ENCODE measurements at places on chromosomes 13 and 19.

GRCh38 chr13:112529216-112529615 lies 58.7 kb downstream of the TUBGCP3 start:
- DNase-seq: no peak

- no peak for DNase-seq
These were observed 505.6 kb downstream of the KCTD12 start for GRCh38 chr13:76380446-76381065.

DNA sequence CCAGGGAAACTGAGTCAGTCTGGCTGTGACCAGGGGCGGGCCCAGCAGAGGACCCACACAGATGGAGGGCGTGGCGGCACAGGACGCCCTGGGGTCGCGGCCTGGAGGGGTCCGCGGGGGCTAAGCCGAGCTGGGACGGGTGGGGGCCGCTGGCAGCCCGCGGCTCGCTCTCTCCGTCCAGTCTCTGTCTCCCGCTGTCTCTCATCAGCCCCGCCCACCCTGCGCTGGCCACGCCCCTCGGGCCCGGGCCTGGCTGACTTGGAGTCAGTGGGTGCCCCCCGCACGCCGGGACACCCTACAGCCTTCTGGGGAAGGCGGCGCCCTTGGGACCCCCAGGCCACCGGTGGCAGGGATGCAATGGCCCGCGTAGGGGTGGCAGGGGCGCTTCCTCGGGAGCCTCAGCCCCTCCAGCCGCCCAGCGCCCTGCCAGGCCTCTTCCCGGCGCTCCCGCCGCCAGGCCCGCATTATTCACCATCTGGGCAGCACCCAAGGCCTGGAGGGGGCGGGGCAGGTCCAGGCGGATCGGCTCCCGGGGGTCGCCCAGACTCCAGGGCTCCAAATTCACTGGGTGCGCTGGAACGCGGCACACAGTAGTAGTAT lies at the start of gene TBXA2R:
Gene TBXA2R (minus strand): TSS at position 186 of the 600 bp plus-strand sequence. CDS start 6,241 bp downstream, outside the sequence.
- peak; percentile 54 for DNase-seq

- DNase-seq: no peak
These were observed 22.6 kb upstream of the MTIF3 start for GRCh38 chr13:27472941-27473340.

- no peak for DNase-seq
These were observed 21.4 kb upstream of the PSG9 start for GRCh38 chr19:43290568-43291359.

DNA sequence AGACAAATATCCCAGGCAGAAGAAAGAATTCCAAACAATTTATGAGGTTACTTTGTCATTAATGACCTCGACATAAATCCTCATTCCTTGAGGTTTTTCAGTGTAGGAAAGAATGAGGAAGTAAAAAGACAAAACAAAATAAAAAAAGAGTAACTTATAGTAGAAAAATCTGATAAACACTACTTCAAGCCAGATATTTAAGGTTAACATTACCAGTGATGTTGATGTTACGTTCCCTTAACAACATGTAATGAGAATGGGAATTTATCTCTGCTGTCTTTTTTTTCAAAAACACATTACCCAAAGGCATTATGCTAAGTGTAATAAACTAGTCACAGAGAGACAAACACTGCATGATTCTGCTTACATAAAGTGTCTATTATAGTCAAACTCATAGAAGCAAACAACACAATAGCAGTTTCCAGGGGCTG lies 935.1 kb downstream of the SLITRK1 start:
- no peak for DNase-seq

DNA sequence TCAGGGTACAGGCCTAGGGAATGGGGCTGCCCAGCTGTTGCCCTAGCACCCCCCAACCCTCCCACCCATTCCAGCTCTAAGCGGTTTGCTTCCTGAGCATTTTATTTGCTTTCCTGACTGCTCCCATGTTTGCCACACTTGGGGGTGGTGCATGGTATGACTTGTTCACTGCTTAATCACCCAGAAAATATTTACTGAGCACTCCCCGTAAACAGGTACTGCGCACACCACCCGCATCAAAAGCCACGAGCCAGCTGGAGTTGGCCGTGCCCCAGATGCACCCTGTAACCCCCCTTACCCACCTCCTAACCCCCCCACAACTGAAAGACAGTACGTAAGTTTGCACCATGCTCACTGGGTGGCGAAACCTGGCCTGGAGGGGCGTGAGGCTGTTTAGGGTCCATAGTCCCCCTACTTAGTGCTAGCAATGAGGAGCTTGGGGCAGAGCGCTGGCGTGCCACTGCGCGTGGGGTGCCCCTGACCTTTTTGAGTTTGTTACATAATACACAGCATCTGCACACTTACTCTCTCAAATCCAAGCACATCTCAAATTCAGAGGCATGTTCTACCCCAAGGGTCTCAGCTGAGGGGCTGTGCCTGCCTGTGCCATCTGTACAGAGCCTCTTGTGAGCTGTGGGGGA lies 29.8 kb downstream of the DPF1 start:
- no peak for DNase-seq

DNA sequence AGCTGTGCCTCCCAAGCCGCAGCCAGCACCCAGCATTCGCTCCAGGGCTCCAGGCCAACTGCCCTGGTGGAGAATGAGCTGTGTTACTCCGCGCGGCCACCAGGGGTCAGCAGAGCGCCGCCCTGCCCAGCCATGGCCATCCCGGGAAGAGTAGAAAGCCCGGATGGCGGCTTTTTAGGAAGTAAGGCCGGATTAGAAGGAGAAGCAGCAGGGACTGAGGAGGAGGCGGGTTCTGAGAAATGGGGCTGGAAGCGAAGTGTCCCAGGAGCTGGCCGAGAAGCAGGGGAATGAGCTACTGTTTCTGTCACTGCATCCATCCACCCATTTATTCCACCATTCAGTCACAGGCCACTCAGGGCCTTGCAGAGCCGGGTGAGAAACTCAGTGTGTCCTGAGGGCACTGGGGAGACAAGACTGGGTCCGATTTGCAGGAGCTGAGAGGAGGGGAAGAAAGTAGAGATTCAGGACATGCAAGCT lies 6.6 kb upstream of the NPAS1 start:
- DNase-seq: no peak

DNA sequence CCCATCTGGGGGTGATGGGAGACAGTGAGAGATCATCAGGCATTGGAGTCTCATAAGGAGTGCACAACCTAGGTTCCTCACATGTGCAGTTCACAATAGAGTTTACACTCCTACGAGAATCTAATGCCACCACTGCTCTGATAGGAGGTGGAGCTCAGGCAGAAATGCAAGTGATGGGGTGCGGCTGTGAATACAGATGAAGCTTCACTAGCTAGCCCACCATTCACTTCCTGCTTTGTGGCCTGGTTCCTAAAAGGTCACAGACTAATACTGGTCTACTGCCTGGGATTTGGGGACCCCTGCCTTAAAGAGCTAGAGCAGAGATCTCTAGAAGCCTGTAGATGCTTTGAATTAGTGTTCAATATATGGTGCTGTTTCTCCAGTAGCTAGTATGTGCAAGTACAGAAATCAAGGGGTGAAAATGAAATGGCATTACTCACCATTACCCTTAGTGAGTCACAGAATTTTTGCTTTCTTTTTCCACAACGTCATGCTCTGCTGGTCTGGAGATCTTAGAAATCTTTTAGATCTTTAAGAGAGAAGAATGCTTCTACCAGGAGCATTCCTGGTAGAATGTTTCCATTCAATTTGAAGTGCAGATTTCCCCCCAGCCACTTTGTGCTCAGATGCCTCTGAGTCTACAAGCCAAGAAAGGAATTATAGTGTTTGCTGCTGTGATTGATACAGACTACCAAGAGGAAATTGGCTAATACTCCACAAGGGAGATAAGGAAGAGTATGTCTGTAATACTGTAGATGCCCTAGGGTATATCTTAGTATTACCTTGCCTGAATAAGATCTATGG lies 2301.2 kb downstream of the PCDH9 start:
- no peak for DNase-seq

DNA sequence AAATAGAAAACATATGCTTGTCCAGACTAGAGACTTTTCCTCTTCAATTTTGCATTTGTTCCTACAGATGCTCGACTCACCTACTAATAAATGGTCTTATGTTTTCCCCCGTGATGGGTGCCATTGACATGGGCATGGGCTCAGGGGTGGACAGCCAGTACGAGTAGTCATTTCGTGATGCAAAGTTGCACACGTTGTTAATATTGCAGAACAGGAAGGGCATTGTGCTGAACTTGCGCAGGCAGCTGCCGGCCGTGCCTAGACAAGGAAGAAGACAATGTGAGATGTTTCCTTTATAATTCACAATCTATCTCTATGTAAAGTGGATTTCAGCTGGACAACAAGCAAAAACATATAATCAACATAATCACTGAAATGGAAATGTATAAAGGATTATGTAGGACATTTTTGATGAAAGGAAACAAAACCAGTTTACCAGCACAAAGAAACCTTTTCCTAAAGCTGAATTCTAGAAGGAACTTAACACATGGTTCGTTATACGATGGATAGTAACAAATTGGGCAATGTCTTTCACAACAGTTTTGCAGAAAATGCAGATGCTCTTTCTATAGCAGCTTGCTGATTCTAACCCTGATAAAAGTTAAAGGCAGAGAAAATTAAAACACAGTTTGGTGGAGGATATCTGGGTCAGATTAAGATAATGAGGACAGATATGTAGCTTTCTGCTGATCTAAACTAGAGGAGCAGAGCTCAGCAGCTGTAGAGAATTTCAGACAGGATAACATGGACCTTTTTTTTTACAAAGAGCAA lies 145.7 kb downstream of the COL4A1 start:
- DNase-seq: no peak

DNA sequence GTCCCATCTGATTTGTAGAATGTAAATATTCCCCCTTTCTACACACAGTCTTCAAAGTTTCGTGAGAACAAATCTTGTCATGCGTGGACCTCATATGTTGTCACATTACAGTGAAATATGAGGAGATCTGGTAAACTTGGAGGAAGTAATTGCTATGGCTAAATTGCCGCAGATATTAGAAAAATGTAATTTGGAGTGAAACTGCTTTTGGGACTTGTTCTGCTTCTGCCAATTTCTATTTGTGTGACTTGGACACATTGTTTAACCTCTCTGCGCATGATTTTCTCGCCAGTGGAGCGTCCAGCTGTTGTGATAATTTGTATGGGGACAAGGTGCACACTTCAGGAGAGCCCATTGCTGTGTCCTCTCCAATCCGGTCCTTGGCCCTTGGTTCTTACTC lies 693.1 kb upstream of the SLC10A2 start:
- DNase-seq: no peak

DNA sequence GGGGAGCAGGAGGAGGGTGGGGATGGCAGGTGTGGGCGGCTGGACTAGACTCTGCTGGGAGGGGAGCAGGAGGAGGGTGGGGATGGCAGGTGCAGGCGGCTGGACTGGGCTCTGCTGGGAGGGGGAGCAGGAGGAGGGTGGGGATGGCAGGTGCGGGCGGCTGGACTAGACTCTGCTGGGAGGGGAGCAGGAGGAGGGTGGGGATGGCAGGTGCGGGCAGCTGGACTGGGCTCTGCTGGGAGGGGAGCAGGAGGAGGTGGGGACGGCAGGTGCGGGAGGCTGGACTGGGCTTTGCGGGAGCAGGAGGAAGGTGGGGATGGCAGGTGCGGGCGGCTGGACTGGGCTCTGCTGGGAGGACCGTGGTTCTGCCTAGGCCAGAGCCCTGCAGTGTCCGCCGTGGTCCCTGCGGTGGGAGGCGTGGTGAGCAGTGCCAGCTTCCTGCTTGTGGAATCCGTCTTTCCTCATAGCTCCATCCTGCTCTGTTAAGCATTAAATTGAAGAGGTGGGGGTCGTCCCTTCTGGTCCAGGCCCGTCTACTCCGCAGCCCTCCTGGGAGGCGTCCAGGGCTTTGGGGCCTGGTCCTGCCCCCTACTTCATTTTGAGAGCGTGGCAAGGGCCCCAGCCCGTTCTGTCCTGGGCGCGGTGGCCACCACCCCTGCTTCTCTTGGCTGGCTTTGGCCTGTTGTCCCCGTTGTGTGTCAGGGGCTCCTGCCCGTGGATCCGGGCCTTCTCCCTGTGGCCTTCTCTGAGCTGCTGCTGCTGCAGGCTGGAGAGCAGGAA lies 4.7 kb downstream of the SPPL2B start:
- DNase-seq: no peak

- DNase-seq: no peak
These were observed 17.1 kb downstream of the NUDT15 start for GRCh38 chr13:48054601-48055000.

DNA sequence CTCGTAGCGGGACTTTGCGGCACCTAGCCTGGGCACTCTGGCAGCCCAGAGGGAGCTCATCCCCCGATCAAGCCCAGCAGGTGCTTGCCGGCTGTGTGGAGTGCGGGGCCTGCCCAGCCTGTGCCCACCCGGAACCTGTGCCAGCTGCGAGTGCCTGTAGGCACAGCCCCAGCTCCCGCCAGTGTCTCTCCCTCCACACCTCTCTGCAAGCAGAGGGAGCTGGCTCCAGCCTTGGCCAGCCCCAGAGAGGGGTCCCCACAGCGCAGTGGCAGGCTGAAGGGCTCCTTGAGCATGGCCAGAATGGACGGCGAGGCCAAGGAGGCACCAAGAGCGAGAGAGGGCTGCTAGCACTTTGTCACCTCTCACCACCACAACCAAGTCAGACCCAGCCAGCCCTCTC lies 55.5 kb upstream of the C1QTNF9B start:
- no peak for DNase-seq

- no peak for DNase-seq
These were observed 16.9 kb downstream of the CERS1 start for GRCh38 chr19:18878858-18879578.

DNA sequence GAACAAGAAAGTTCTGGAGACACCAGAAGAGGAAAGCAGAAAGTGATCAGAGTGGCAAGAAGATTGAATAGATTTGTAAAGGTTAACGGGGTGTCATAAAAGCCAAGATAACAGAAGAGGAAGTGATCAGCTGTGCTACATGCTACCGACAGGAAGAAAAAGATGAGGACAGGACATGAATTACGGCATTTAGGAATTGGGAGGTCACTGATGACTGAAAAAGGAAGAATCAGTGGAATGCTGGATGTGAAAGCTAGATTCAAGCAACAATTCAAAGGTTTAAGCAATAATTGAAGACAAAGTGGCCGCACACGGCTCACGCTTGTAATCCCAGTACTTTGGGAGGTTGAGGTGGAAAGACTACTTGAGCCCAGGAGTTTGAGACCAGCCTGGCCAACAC lies 15.1 kb downstream of the ZNF160 start:
- DNase-seq: no peak

- no peak for DNase-seq
These were observed 166.7 kb downstream of the LACC1 start for GRCh38 chr13:44046428-44046827.

GRCh38 chr19:50418176-50419021 lies at the start of gene SPIB:
Gene SPIB, plus strand, starts transcription at chr19:50418938. Its CDS starts 25 bp downstream, at chr19:50418963.
- DNase-seq: no peak

- DNase-seq: no peak
These were observed 19.7 kb downstream of the FBXL12 start for GRCh38 chr19:9799162-9799561.

- no peak for DNase-seq
These were observed 532.0 kb downstream of the GPC6 start for GRCh38 chr13:93758575-93758974.

- peak; percentile 54 for DNase-seq
These were observed 2.5 kb downstream of the LCP1 start for GRCh38 chr13:46179491-46179908.

DNA sequence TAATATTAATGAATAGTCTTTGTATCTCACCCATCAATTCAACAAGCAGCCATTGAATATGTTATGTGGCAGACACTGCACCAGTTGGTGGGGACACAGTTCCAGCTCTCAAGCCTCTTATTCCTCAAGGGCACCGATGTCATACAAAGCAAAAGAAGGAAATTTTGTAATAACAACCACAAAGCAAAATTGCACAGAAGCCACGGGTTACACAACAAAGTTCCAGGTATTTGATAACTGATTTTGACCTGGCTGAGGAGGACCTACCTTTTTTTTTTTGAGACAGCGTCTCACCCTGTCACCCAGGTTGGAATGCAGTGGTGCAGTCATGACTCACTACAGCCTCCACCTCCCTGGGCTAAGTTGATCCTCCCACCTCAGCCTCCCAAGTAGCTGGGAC lies 266.7 kb downstream of the FOXO1 start:
- DNase-seq: no peak

Data from stimulated activated CD8-positive, alpha-beta memory T cell treated with anti-CD3 and anti-CD28 coated beads, Interleukin-15, amount 100 ng/mL, for 4 hours (primary cell).